Right renal pelvis (tissue), 4 donors: ENCODE measurements at places on chromosomes 12 and 14.

DNA sequence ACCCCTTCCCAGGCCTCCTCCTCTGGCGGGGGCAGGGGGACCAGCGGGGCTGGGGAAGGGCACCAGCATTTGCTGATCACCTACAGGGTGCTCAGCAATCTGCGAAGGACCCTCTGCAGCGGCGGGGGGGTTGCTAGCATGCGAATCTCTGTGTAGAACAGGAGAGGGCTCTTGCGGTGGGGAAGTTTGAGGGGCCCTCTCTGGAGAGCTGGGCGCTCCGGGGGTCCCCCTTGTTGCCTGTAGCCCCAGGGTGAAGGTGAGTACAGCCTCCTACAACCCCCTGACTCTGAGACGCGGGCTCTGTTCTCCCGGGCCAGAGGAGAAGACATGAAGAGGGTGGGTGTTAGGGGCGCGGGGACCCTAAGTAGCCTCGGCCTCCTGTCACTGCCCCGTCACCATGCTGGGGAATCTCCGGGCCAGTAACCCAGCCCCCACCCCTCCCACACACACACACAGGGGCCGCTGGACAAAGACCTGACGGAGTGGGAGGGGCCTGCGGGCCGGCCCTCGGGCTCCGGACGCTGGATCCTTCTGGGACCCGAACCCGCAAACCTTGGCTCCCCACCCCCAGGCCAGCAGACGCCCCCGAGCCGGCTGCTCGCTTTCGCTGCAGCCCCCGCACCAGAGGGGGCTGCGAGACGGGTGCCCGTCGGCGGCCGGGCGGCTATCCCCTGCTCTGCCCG, 734 bp downstream of the FIGNL2 start:
- DNase-seq, result no peak

GRCh38 chr14:104393898-104394381, 185.6 kb upstream of the C14orf180 start:
- no peak for DNase-seq

- DNase-seq, result no peak
Observed at GRCh38 chr14:44662250-44662891, 155.3 kb upstream of the FSCB start.

GRCh38 chr12:58695263-58695662, 225.0 kb downstream of the LRIG3 start:
- DNase-seq, result no peak

- no peak for DNase-seq
Observed at GRCh38 chr12:51174501-51174900, 1.6 kb upstream of the TFCP2 start.

DNA sequence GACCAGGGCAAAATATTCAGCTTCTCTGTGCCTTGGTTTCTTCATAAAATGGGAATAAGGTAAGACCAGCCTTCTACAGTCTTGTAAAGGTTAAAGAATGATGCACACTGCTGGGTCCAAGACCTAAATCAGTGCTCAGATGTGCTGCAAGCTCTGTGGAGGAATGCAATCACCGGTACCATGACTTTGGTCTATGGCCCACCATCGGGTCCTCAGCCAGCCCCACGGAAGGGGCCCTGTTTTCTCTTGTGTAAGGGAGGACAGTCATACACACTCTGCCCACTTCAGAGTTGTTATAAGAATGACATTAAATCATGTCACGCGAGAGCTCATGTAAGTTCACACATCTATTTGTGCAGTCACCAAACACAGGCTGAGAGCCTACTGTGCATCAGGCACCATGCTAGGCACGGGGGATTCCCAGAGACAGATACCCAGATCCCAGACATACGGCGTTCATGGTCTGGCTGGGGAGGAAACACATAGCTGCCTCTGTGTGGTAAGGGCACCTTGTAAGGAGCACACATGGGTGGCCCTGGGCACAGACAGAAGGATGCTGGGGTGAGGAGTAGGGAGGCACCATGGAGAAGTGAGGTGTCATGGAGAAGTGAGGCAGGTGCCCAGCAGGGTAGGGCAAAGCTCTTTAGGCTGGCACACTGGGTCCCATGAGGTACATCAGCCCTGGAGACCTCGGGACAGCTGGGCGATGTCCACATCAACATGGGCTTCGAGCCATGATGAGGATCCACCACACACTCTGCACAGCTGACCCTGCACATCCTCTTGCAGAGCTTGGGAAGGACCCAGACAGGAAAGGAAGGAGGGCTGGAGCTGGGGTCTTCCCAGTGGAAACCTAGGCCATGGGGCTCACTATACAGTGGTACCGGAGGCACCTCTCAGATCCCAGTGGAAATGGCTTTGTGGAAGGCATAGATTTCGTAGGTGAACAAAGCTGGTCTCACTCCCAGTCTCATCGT, 190.4 kb upstream of the DIO3 start:
- DNase-seq, result no peak

- DNase-seq, result no peak
Observed at GRCh38 chr12:45633733-45634132, 95.8 kb upstream of the ARID2 start.
